ENCODE measurements at places on chromosomes 12 and 14.
A peak's percentile ranks its signal among the peaks of the same experiment; 100 is the strongest.

GRCh38 chr14:102188187-102188586, 48.5 kb downstream of the WDR20 start:
- no peak overlapping the region for H3K27ac ChIP-seq
- H3K36me3 ChIP-seq = no peaks in the 10 kb centered on the region
- H3K4me3 ChIP-seq = no peak overlapping the region
- no peaks in the 10 kb centered on the region for H3K27me3 ChIP-seq
- H3K4me1 ChIP-seq = peaks cover 14% of the 10 kb centered on the region
- DNase-seq = no peak

GRCh38 chr14:59630288-59630963, 53.8 kb upstream of the CCDC175 start:
- peak; percentile 34 for DNase-seq
- H3K27me3 ChIP-seq = peaks cover 5% of the 10 kb centered on the region
- H3K27ac ChIP-seq = no peak overlapping the region
- H3K4me3 ChIP-seq = peak overlapping the region; percentile 29

DNA sequence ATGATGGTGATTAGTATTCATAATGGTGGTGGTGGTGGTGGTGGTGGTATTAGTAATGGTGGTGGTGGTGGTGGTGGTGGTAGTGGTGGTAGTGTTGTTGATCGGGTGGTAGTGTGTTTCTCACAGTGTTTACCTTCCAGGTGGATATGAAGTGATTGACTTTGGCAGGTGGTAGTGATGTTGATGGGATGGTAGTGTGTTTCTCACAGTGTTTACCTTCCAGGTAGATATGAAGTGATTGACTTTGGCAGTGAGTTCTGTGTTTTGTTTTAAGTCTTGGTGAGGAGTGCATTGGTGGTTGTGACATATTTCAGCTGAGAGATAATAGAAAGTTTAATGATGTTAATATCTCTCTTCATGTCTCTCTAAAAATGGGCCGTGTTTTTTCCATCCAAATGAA, 189.4 kb downstream of the TMTC2 start:
- H3K27me3 ChIP-seq = no peaks in the 10 kb centered on the region
- no peak overlapping the region for H3K27ac ChIP-seq
- no peaks in the 10 kb centered on the region for H3K36me3 ChIP-seq
- no peak overlapping the region for H3K4me3 ChIP-seq
- no peak for DNase-seq

DNA sequence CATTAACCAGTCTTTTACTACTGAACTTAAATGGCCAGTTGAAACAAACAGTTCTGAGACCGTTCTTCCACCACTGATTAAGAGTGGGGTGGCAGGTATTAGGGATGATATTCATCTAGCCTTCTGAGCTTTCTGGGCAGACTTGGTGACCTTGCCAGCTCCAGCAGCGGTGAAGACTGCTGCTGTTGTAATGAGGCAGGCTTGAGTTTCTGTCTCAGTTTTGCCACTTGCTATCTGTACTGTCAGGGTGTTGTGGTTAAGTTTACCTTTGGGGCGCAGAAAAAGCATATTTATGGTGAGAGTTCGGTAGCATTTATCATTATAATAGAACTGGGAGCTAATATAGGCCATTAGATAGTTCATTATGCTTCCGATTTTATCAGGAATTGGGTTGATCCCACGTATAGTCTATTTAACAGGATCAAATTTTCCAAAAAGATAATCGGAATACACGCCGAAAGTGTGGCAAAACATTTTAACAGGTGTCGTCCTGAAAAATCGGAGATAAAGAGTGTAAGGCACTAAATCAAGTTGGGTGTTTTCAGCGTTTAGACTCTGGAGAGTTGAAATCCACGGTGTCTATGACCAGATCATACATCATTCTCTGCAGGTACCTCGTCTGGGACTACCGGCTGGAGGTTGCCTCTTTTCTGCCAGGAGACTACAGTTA, 688 bp upstream of the NECAP1 start:
- H3K4me3 ChIP-seq = peak overlapping the region; percentile 93
- peaks cover 3% of the 10 kb centered on the region for H3K4me1 ChIP-seq
- no peaks in the 10 kb centered on the region for H3K36me3 ChIP-seq

GRCh38 chr14:64965356-64966000, 6.7 kb downstream of the RAB15 start:
- DNase-seq = no peak
- H3K36me3 ChIP-seq = peaks cover 5% of the 10 kb centered on the region
- peaks cover 26% of the 10 kb centered on the region for H3K4me1 ChIP-seq
- H3K27ac ChIP-seq = no peak overlapping the region
- no peak overlapping the region for H3K4me3 ChIP-seq
- H3K27me3 ChIP-seq = no peaks in the 10 kb centered on the region

GRCh38 chr14:89444044-89444443, 27.0 kb upstream of the FOXN3 start:
- no peaks in the 10 kb centered on the region for H3K27me3 ChIP-seq
- H3K4me3 ChIP-seq = no peak overlapping the region
- H3K4me1 ChIP-seq = peaks cover 13% of the 10 kb centered on the region
- no peak for DNase-seq
- no peaks in the 10 kb centered on the region for H3K36me3 ChIP-seq
- H3K27ac ChIP-seq = no peak overlapping the region

DNA sequence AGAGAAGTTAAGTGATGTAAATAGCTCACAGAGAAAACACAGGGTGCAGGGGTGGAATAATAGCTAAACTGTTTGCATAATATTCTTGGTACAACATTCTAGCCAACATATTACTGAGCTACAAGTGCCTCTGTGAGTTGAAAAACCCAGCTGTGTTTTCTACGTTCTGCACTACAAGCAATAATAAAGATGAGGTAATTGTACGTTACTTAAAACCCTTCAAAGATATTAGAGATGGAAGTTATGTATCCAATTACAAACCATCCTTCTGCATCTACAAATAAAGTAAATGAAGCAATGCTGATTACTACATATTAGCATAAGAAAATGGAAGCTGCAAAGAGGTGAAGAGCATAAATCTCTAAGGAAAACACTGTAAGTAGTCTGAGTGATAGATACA, 271.4 kb downstream of the SSPN start:
- H3K27ac ChIP-seq = no peak overlapping the region
- no peak for DNase-seq
- no peaks in the 10 kb centered on the region for H3K4me1 ChIP-seq
- H3K4me3 ChIP-seq = no peak overlapping the region

GRCh38 chr12:39587225-39587624, 32.4 kb downstream of the ABCD2 start:
- no peak for DNase-seq
- H3K36me3 ChIP-seq = no peaks in the 10 kb centered on the region
- H3K4me3 ChIP-seq = no peak overlapping the region
- no peak overlapping the region for H3K27ac ChIP-seq

GRCh38 chr14:54942913-54943312, 40.3 kb upstream of the GCH1 start:
- no peaks in the 10 kb centered on the region for H3K27me3 ChIP-seq
- H3K4me1 ChIP-seq = no peaks in the 10 kb centered on the region
- no peak overlapping the region for H3K4me3 ChIP-seq
- H3K27ac ChIP-seq = no peak overlapping the region
- no peaks in the 10 kb centered on the region for H3K36me3 ChIP-seq

GRCh38 chr14:94213021-94213420, 38.9 kb downstream of the PPP4R4 start:
- H3K4me3 ChIP-seq = no peak overlapping the region
- no peaks in the 10 kb centered on the region for H3K36me3 ChIP-seq
- DNase-seq = no peak
- H3K27me3 ChIP-seq = no peaks in the 10 kb centered on the region

GRCh38 chr12:123286652-123287373, 15.2 kb upstream of the CDK2AP1 start:
- H3K4me3 ChIP-seq = no peak overlapping the region
- H3K36me3 ChIP-seq = no peaks in the 10 kb centered on the region
- H3K27me3 ChIP-seq = no peaks in the 10 kb centered on the region

DNA sequence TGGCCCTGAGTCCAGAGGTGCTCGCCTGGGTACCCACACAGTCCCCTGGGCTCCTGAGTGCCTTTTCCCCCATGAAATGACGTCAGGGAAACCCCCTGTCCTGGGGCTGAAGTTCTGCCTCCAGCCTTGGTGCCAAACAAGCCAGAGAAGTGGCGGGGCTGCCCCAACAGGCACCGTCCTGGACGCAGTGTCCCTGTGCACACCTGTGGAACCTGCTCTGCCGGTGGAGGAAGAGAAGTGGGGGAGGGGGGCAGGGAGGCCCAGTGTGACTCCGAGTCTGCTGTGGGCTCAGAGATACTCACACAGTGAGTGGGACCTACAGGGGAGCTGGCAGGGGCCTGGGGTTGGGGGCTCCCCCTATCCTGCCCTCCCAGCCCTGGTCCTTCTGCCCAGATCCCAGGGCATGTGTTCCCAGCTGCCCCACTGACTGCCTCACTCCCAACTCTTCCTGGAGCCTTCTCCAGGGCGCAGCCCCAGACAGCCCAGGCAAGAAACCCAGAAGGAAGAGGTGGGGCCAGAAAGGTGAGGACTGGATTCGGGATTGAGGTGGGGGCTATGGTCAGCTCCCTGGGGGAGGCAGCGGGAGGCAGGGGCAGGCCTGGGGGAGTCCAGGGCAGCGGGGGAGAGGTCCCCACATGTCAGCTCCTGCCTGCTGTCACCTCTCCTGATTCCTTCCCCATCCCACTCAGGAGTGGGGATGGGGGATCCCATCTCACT, 24.7 kb downstream of the CCDC85C start:
- H3K4me3 ChIP-seq = no peak overlapping the region
- H3K27me3 ChIP-seq = no peaks in the 10 kb centered on the region
- DNase-seq = peak; percentile 61
- no peak overlapping the region for H3K27ac ChIP-seq
- no peaks in the 10 kb centered on the region for H3K36me3 ChIP-seq

All from mesendoderm (in vitro differentiated cells).